ENCODE measurements at places on chromosomes 1 and 21.

- no peak for DNase-seq
Measured at GRCh38 chr21:33950431-33951079, 35.0 kb upstream of the ATP5PO start.

DNA sequence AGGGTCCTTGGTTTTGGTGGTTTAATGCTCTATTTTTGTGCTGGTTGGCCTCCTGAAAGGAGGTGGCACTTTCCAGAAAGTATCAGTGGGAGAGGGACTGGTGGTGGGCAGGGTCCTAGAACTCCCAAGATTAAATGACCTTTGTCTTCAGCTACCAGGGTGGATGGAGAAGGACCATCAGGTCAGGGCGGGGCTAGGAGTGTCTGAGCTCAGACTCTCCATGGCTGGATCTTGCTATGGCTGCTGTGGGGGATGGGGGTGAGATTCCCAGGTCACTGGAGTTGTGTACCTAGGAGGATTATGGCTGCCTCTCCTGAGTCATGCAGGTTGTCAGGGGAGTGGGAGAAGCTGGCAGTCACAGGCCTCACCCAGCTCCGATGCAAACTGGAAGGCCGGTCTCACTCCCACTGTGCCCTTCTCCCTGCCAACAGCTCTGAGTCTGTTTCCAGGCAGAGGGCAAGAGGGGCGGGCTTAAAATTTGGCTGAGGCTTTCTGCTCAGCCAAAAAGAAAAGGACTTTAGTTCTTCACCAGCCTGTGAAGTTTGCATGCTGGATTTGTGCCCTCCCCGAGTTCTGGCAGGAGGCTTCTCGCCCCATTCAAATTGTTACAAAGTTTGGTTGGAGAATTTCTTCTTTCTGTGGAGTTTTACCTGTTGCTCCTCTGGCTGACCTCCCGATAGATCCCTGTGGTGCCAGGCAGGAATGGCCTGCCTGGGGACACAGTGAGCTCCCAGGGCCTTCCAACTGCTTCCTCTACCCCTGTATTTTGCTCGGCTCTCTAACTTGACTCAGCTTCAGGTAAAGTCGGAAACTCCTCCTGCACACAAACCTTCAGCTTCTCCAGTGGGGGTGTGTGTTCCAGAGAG lies 13.1 kb upstream of the KYAT3 start:
- DNase-seq, result no peak

DNA sequence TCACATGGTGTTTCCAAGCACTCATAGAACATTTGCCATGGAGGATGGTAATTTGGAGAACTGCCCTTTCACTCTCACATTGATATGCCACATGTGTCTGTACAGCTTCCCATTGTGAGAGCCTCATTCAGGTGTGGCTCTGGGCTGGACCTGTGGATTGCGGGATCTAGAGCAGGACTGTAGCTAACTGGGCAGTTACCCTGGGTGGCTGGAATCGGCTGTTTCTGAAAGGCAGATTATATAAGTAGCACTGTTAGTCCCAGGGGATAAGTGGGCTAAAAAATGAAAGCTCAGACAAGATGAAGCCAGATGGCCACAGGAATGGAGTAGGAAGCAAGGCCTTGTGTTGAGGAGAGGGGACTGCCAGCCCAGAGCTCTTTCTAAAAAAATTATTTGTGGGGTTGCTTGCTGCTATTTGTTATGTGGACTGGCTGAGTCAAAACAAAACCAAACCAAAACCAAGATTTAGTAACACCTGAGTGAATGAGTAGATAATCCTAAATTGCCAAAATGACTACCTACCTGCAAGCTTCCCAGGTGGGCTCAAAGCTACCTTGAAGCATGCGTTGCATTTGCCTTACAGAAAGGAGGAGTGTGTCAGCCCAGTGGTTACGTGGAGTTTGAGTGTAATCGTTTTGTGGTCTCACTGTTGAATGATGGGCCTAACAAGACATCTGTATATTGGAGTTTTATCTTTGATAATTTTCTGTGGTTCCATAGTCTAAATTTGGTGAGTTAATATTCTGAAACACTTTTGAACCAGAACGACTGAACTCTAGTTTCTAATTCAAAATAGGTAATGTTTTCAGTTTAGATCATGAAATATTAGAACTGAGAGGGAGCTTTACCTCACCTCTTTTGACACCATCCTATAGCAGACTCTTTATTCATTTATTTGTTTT lies 58.0 kb downstream of the SDCCAG8 start:
- no peak for DNase-seq

- DNase-seq, result no peak
Measured at GRCh38 chr1:226026833-226027232, 27.7 kb upstream of the SDE2 start.

DNA sequence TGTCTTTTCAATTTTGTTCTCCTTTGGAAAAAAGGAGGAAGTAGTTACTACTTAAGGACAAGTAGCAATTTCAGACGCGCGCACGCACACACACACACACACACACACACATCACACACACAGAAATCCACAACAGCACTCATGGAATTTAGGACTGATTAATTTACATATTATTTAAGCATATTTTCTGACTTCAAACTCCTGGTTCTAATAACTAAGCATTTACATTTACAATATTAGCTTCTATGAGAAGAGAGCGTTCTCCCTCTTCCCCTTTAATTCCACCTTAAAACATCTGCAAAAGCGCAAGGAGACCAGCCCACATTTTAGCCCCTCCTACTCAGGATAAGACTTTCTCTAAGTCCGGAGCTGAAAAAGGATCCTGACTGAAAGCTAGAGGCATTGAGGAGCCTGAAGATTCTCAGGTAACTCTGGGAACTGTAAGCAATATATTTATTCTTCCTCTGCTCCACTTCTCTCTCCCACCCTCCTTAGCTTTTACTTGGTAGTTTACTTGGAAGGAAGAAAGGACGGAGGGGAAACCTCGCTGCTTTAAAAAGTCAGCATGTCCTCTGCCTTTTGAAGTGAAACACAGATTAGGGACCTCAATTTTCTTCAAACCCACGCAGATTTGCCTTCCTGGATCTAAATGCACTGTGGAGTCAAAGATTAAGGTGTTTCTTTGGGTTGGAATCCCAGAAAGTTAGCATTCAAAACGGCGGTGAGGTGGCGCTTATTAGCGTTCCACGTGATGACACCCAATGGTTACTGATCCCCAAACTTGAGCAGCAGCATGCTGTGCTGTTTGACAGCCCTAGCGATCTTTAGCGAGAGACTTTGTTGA lies at the start of gene PLA2G4A:
TSS of gene PLA2G4A (plus strand) at position 339 of the 844 bp plus-strand sequence. CDS start 25,406 bp downstream, outside the sequence.
- DNase-seq, result no peak

DNA sequence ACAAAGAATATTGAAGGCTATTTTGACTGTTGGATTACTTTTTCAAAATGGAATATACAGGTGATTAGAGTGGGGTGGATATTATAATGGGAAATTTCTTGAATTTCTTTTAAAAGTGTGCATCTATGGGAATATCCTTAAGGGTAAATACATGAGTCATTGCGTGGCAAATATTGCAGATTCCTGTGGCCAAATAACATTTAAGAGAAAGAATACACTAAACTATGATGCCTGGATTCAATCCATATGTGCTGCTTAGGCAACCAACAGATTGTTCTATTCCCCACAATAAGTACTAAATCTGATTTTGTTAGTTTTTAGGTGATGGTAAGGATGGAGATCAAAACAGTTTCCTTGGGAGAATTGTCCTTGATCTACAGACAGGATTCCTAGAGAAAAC lies 119.5 kb downstream of the HMCN1 start:
- DNase-seq, result peak; percentile 52

- no peak for DNase-seq
Measured at GRCh38 chr1:37878071-37878470, 18.7 kb upstream of the MTF1 start.

DNA sequence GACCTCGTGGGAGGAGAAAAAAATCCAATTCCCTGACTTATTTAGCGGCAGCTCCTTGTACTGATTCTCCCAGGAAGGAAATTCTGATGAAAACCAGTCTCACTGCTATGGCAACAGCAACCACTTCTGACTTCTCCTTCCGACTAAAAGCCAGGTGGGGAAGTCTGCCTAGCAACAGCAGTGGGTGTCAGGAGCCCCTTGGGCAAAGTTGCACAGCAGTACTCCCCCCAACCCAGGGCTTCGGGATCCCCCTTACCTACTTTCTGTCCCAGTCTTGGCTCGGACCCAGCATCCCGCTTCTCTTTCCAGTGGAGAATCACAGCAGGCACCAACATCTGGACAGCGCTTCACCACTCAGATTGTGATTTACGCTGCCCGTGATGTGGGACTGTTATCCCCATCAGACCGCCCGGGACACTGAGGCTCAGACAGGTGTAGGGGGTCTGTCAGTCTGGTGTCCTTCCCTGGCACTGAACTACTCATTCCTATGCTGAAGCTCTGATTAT lies 24.6 kb downstream of the NKAIN1 start:
- no peak for DNase-seq

GRCh38 chr1:110062612-110063011 lies 7.9 kb downstream of the ALX3 start:
- DNase-seq, result no peak

- no peak for DNase-seq
Measured at GRCh38 chr1:61491497-61491896, 233.4 kb downstream of the TM2D1 start.

GRCh38 chr1:11930571-11931445 lies 3.7 kb upstream of the PLOD1 start:
- no peak for DNase-seq

DNA sequence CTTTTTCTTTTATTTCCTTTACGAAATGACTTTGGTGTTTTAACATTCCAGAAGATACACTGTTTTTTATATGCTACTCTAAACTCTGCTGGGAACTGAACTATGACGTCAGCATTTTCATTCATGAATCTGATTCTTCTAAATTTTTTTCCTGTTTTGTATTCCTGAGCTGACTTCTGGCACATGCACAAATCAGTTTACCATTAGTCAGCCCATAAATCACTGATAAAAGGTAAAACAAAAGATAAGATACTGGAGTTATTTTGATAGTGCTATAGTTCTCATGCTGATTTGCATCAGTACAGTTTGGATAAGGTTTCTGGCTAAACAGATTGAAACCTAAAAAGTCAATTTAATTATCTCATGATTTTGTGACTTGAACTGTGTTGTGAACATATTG lies 10.4 kb downstream of the CAMTA1 start:
- DNase-seq, result no peak

DNA sequence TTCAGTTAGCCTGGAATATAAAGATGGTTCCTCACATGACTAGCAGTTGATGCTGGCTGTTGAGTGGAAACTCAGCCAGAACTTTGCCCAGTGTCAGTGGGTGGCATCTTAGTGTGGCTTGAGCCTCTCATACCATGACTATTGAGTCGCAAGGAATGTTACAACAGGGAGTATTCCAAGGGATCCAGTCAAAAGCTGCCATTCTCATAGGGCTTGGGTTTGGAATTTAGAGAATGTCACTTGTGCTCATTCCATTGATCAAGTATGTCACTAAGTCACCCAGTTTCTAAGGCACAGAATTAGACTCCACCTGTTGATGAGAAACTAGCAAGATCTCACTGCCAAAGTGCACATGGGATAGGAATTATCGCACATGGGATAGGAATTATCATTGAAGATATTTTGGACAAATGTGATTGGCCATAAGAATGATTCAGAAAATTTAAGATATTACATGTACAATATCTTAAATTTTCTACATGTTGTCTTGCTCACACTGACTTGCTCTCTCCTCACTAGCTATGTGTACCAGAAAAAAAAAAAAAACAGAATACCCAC lies 1290.7 kb upstream of the ADGRL2 start:
- no peak for DNase-seq

DNA sequence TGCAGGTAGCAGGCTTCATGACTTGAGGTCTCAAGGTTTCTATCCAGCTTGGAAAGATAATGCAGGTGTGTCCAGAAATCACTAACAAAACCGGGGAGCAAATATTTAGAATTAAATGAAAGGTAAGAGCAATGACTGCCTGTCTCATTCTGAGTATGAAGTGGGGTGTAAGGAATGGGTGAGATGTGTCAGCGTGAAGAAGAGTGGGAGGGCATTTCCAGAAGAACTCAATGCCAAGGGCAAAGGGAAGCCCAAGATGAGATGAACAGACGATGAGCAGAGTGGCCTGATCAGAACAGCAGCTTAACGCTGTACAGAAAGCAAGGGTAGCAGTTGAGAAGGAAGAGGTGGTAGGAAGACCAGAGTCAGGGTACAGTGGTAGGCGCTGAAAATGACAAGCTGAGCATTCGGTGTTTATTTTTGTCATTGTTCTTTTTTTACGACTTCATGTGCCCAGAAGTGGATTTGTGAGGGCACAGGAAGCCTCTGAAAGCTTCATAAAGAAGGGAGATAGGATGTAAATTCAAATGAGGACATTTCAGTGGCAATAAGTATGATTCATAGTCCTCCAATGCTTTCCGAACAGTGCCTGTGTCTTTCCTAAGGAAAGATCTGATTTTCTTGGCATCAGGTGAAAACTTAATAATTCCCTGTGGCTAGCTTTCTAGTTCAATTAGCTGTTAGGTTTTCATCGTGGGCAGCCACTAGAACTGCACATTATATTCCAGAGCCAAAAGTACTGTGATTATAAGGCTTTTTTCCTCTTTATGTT lies 190.5 kb downstream of the APP start:
- no peak for DNase-seq

DNA sequence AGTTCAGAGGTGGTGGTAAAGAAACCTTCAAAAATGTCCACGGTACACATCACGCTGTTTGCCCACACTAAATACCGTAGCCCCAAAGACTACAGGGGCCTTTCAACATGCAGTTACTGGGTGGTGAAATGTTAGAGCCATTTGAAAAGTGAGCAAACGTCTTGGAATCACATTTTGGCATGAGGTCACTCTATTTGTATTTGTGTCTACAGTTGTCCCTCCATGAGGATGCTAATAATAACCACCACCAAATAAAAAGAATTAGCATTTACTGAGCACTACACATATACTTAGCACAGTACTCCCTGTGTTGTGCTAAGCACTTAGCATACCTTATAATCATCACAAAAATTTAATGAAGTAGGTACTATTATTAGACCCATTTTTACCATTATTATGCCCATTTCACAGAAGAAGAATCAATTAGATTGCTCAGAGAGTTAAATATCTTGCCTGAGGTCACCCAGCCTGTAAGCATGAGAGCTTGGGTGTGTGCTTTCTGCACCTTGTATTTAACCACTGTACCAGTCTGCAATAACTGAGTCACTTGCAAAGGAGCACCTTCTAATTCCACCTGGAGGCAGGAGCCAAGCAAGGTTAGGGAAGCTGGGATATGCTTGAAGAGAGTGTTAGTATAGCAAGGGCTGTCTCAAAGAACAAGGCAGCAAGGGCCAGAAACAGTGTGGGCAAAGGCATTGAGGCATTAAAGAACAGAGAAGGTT lies 57.4 kb downstream of the DNTTIP2 start:
- DNase-seq, result no peak

GRCh38 chr1:17844185-17844826 lies 89.2 kb downstream of the ACTL8 start:
- no peak for DNase-seq

GRCh38 chr1:153617663-153618062 lies 1.5 kb upstream of the S100A14 start:
- no peak for DNase-seq

GRCh38 chr21:25331286-25331685 lies 276.0 kb downstream of the MRPL39 start:
- DNase-seq, result no peak

DNA sequence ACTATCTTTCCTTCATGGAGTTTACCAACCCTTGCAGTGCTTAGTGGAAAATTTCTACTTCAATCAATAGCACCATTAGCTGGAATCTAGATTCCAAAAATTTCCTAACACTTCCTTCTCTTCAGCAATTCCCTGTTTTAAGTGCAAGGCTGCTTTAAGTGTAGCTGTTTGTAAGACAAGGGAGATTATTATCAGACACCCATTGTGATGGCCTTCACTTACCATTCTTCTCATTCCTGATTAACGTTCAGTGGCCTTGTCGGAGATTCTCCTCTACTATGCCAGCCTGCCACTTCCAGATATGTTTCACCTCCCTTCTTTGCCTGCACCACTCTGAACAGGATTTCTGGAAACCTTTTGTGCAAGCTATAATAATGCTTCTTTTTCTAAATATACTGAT lies 464.9 kb upstream of the ADGRL2 start:
- DNase-seq, result no peak
